Right kidney (tissue), 9 donors: ENCODE measurements at places on chromosomes 5 and 9.
A peak's percentile ranks its signal among the peaks of the same experiment; 100 is the strongest.

GRCh38 chr9:112249277-112249676 lies 74.2 kb upstream of the SUSD1 start:
- no peak for DNase-seq

DNA sequence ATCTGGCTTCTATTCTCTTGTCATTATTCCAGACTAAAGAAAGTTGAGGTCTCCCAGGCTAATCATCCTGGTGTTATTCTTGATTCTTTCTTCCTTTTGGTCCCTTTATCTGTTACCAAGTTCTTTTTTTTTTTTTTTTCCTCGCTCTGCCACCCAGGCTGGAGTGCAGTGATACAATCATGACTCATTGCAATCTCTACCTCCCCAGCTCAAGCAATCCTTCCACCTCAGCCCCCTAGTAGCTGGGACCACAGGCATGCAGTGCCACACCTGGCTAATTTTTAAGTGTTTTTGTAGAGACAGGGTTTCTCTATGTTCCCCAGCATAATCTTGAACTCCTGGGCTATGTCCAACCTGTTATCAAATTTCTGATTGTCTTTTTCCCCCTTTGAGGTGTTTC lies 126.6 kb upstream of the DHFR start:
- DNase-seq: no peak

DNA sequence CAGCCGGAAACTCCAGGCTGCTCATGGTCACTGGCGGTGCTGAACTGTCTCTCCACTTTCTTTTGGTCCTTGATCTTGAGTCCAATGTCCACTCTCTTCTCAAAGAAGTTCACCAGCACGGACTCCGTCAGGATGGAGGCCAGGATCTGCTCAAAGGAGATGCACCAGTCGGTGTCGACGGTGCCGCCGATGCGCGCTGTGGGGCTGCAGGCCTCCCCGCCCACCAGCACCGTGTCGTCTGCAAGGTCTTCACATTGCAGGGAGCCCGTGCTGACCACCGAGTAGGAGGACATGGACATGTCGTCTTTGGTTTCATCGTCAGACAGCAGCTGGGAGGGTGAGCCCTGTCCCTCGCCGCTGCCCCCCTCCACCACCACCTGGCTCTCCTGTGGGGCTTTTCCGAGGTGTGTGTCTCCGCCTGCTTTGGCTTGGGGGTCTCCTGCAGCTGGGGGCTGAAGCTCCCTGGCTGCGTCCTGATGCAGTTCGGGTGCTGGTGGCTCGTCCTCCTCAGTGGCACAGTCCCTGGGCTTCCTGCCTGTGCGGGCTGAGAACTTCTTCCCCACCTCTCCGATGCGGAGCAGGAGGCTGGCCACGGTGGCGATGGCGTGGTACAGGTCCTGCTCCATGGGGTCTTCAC lies 5.0 kb upstream of the MRNIP start:
- no peak for DNase-seq

DNA sequence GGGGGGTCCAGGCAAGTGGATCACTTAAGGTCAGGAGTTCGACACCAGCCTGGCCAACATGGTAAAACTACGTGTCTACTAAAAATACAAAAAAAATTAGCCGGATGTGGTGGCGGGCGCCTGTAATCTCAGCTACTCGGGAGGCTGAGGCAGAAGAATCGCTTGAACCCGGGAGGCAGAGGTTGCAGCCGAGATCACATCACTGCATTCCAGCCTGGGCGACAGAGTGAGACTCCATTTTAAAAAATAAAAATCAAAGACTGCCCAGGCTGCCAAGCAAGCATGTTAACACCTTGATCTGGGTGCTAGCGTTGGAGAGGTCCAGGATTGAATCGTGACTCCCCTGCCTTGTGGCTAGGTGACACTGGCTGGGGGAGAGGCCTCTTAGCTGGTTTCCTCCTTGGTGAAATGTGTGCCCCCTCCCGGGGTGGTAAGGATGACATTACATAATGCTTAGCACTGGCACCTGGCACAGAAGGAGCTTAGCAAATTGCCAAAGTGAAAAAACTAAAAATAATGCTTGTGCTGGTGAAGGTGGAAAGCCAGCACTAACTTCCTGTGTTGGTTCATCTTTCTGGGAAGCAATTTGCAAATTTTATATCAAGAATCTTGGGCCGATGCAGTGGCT lies 2.2 kb upstream of the CIZ1 start:
- no peak for DNase-seq

GRCh38 chr9:136515276-136515675 lies 30.6 kb downstream of the NOTCH1 start:
- no peak for DNase-seq

DNA sequence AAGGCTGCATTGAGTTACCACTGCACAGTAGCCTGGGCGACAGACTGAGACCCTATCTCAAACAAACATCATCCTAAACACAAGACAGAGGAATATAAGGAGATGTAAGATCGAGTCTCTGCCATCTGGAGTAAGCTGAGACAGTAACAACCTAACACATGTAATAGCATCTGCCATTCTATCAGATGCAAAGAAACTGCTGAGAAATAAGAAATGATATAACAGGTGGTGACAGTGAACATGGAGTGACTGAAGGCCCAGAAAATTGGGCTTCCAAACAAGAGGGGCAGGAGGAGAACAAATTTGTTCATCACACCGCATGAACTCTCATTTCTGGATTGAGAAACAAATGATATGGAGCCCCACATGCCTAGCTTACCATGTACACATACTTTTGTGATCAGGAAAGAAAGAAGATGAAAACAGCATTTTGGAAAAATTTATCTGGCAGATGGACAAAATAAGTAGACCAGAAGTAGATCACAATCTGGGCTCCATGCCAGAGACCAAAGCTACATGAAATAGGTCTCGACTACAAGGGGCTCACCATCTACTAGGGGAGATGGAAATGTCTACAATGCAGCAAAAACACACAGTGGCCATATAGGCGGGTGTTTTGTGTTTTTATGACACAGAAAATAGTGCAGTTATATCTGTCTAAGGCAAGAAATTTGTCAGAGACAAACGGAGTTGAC lies 45.5 kb downstream of the ECPAS start:
- DNase-seq: no peak

DNA sequence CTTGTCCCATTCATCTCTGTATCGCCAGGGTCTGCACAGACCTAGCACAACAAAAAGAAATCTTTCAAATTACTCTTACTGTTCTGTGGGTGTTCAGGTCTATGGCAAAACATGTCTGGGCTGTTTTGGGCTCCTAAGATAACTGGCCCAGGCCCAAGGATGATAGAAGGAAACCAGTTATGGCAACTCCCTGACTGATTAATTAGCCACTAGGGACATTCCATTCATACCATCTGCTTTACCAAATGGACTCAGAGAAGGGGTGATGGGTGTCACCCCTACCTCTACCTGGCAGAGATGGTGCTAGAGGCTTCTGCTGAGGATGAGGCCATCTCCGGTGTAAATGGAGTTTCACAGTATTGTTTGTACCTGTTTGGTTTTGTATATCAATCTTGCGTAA lies 1.9 kb downstream of the SLC31A2 start:
- no peak for DNase-seq

DNA sequence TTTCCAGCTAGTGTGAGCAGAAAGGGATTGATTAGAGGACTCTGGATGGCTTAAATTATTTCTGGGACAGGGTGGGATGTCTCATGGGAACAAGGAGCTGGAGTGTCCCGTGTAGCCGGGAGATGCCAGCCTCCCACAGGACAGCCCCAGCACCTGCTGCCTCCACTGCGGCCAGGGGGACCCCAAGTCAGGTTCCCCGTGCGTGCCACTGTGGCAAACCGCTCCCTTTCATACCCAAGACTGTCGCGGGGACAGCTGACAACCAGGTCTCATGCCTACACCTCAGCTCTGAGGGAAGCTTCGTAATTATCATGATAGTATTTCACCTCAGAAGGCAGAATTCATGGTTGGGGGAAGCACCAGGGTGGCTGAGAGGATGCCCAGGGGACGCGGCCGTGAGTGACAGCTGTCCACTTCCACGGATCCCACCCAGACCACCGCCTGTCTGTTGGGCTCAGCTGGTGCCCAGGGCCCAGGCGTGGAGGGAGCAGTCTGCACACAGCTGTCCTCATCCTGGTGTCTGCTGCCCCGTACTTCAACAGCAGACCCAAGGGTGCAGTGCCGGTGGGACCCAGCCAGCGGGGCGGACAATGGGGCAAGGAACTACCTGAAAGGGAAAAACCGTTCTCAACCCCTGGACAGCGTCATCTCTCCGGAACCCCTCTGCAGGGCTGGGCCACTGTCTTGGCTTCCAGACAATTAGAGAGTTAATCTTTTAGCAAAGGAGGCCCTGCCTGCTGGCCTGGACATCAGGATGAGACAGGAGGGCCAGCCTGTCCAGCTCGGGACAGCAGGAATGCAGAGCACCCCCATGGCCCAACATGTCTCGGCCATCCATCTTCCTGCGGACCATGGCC lies 166.9 kb downstream of the OLFM1 start:
- DNase-seq: no peak

GRCh38 chr9:35335164-35335563 lies 154.7 kb upstream of the RUSC2 start:
- no peak for DNase-seq

GRCh38 chr5:225334-225733 lies 7.2 kb downstream of the SDHA start:
- no peak for DNase-seq

DNA sequence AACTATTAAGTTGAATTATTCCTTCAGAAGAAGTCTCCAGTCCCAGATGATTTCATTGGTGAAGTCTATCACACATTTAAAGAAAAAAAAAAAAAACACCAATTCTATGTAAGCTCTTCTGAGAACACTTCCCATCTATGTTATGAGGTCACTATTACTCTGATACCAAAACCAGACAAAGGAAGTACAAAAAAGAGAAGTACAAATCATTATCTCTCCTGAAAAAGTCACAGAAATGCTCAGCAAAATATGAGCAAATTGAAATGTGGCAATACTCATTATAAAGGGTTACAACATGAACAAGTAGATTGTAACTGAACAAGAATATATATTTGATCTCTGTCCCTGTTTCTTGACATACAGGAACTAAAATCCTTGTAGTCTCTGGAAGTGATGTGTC lies 280.4 kb downstream of the TLE1 start:
- no peak for DNase-seq

DNA sequence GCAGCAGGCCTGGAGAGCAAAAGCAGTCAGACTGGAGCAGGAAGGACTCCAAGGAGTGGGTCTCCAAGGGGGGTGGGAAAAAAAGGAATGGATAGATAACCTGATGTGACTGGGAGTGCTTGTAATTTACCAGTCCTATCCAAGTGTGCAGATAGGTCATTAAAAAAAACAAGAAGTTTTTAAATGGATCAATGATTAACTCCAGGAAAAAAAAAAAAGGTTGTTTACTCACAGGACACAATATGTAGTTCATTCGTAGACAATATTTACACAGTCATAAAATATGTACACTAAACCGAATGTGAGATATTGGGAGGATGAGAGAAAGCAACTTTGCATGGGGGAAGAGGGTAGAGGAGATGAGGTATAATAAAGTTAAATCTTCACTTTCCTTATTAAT lies 20.4 kb downstream of the ZBTB5 start:
- DNase-seq: no peak

- no peak for DNase-seq
These were observed 235.3 kb downstream of the GABRB2 start for GRCh38 chr5:161311146-161311708.

- DNase-seq: peak; percentile 47
These were observed 3.1 kb downstream of the KLF9 start for GRCh38 chr9:70411121-70411929.

DNA sequence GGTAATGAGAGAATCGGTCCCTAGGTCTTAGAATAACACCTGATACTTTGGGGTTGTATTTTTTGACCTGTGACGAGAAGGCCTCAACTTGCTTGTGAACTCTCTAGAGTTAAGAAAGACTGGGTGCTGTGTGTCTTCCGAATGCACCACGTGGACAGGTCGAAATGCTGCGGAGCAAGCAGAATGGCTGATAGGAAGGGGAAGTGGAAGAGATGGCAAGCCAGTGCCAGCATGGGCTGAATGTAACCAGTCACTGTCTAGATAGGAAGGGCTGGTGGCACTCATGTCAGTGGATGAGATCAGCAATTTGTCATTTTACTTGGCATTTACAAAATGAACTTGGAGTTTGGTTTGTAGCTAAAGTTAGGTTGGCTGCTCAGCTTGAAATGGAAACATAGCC lies 5.6 kb downstream of the OTULINL start:
- DNase-seq: no peak

GRCh38 chr9:134600371-134600770 lies 41.2 kb upstream of the COL5A1 start:
- no peak for DNase-seq

DNA sequence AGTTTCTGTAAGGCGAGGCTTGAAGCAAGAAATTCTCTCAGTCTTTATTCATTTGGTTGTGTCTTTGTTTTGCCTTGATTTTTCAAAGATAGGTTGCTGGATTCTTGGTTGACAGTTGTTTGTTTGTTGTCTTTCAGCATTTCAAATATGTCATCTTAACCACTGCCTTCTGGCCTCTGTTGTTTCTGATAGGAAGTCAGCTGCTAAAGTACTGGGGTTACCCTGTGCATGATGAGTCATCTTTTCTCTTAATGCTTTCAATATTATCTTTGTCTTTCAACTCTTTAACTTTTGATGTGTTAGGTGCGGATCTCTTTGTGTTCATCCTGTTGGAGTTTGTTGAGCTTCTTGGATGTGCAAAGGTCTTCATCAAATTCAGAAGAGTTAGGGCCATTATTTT lies 1571.3 kb downstream of the MAT2B start:
- DNase-seq: no peak

- DNase-seq: no peak
These were observed 17.2 kb downstream of the HNRNPH1 start for GRCh38 chr5:179606071-179606909.

GRCh38 chr5:84255315-84255714 lies 129.4 kb downstream of the EDIL3 start:
- DNase-seq: no peak

DNA sequence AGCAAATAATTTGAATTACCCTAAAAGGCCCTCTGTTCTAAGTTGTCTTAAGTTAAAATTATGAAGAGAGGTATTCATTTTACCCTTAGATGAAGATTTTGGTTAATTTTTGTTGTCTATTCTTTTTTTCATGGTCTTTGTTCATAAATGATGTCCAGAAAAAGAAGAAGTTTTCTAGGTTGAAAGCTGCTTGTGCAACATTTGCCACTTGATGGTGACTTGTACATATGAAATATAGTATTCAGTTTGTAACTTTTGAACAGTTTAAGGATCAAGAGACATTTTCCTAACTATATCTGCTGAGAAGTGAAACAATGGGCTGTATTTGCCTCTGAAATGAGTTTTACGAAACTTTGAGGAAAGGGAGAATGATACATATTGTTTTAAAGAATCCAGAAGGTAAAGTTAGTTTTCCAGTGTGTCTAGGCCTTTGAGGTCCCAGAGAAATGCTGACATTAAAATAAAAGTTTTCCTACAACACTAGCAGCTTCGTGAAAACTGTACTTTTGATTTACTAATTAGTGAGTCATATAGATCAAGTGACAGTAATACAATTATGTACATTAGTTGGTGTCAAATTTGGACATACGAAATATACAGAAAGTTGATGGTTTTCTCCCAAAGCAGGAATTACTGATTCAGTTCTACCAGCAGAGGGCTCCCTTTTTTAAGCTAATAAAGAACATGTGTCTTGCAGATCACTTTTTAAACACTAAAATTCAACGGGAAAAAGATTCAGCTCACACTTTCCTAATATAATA lies 70.5 kb downstream of the PIK3R1 start:
- no peak for DNase-seq

- DNase-seq: no peak
These were observed 84.1 kb upstream of the MEGF10 start for GRCh38 chr5:127206320-127207113.
